ENCODE measurements at places on chromosomes 5 and 9.

DNA sequence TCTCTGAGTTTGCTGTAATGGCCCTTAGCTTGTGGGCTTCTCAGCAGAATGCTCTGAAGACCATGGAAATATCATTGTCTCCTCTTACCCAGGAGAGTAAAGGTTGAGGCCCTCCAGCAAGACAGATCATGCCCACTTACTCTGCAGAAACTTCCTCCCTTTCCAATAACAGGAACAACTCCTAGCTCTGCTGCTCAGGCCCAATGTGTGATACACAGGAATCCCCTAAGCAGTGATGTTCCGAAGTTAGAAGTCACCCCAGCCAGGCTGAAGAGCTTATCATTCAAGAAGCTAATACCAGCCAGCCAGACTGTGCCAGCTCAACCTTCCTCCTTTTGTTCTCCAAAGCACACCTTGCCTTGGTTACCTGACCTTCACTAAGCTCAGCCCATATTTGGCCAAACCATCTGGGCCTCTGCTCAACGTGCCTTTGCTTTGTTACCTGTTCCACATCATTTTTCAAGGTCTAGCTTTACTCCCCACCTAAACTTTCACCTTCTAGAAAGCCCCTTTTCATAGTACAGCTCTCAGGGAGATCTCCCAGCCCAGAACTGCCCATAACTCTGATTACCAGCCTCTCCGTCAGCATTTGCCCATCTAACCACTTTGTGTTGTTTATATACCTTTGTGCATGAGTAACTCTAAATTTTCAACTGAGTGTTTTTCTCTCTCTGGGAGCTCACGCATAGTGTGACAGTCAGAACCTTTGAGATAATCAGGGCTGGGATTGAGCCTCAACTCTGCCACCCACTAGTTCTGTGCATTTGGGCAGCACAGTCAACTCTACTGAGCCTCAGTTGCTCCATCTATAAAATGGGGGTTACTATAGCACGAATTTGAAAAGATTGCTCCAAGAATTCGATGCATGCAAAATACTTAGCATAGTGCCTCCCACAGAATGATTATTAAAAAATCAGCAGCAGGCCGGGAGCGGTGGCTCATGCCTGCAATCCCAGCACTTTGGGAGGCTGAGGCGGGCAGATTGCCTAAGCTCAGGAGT, 107.6 kb upstream of the CPEB4 start:
- no peak for DNase-seq

DNA sequence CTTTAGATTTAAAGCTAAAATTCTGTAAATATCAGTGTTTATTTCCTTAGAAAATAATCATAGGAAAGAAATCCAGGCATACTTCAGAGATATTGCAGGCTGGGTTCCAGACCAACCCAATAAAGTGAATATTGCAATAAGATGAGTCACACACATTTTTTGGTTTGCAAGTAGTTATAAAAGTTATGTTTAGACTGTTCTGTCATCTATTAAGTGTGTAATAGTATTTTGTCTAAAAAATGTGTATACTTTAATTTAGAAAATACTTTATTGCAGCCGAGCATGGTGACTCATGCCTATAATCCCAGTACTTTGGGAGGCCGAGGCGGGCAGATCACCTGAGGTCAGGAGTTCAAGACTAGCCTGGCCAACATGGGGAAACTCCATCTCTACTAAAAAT, 6.9 kb upstream of the RIC1 start:
- DNase-seq: no peak

DNA sequence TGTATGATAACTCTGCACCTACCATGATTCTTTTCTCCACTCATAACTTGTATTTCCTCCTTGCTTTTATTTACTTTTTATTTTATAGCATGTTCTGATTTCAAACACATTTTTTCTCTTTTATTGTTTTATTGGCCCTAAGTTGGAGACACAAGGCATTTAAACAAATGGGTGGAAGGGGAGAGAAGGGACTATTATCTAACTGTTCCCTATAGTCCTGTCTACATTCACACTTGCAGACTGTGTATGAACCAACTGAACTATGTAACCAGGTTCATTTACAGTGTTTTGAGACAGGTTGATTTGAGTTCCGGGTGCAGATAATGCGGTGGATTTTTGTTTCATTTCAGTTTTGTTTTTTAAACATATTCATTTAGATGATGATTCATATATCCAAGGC, 830.6 kb upstream of the SEMA6A start:
- no peak for DNase-seq

DNA sequence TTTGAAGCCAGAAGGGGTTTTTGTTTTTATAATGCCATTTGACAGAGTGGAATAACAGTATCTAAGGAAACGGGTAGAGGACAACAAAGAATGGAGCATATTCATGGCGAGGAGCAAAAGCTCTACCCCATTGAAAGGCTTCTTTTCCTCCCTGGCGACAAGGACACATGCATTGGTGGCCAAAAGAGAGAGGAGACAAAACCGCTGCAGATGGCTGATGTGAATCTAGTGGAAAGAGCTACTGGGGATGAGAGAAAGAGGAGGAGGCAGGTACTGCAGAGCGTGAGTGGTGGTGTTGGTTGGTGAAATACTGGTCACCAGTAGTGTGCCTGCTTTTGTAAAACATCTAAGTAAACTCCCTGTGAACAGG, 491 bp downstream of the APC start:
- peak; percentile 25 for DNase-seq

GRCh38 chr9:35675732-35676392, 2.1 kb downstream of the CA9 start:
- DNase-seq: peak; percentile 85

DNA sequence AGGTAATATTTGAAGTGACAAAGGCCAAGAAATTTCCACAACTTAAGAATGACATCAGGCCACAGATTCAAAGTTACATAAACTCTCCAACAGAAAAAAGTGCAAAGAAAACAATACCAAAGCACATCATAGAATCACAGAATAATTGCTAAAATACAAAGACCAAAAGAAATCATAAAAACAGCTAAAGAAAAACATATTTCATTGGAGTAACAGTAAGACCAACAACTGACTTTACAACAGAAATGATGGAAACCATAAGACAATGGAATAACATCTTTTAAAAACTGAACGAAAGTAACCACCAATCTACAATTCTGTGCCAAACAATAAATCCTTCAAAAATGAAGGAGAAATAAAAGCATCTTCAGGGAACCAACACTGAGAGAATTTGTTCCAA, 38.3 kb downstream of the ZDHHC21 start:
- no peak for DNase-seq

DNA sequence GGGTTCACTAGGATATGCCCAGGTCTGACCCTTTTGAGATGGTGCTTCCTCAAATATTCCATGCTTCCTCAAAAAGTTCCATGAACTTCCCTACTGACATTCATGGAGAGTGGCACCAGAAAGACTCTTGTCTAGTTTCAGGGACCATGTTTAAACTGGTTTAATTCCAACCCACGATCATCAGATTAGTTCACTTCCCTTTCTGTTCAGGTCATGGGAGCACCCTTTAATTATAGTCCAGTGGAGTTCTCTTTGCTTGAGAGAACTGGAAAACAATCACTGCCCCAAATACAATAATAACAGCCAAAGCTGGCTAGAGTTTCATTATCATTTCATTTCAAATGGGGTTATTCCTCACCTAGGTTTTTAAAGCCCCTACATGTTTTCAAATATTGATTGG, 9.7 kb upstream of the ERBIN start:
- no peak for DNase-seq

DNA sequence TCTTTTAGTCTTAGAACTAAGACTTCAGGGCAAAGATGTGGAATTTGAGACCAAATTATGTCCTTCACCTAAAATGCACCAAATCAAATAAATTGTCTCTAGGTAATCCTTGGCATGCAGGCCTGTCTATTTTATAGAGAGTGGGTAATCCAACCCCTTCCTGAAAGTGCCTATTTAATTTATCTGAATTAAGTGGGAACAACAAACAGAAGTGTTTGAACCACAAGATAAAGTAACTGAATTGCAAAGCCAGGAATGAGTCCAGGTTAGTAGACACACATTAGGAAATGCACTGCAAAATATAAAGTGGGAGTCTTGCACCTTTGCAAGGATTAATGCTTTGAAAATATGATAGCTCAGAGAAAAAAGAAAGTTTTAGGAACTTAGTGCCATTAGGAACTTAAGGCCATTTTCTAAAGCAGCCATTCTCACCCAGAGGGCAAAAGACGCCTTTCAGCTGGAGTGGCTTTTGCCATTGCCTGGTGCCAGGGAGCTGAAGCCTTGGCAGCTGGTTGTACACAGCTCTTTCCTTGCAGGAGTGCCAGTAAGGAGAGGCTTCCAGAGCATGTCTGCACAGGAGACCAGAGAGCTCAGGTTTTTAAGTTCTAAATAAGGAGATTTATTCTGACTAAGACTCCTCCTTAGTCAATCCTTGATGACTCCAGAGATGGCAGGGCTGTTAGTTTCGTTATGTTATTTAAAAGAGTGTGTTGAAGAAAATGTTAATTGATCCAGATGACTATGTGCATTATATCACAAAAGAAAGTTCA, 151.7 kb upstream of the ELL2 start:
- peak; percentile 23 for DNase-seq

DNA sequence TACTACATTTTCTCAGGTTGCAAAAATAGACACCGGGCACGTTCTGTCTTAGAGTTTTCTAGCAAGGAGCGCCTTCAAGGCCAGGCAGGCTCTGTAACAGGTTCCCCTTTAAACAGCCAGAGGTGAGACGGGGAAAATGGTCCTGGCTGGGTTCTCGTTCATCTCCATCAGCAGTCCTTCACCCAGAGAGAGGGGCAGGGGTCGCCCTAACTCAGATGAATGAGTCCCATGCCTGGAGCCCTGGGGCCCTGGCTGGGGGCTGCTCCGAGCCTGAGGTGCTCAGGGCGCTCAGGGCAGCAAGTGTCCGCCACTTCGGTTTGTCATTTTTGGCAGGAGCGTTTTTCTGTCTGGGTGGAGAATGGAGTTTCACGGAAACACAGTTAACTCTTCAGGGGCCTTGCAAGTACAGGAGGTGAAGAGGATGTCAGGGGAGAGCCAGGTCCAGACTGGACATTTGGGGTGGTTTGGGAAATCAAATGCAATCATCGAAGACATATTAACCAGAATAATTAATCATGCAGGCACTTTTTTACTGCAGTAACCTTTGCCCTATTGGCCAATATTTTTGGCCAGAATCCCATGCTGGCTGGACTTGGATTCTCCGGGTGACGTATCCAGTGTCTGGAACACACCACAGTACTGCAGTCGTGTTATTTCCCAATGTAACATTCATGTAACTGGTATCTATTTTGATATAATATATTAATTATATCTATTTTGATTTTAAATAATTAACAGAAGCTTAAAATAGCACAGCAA, 2.9 kb downstream of the NTNG2 start:
- no peak for DNase-seq

- peak; percentile 40 for DNase-seq
Observed at GRCh38 chr5:135135530-135136226, 101.7 kb upstream of the PITX1 start.

DNA sequence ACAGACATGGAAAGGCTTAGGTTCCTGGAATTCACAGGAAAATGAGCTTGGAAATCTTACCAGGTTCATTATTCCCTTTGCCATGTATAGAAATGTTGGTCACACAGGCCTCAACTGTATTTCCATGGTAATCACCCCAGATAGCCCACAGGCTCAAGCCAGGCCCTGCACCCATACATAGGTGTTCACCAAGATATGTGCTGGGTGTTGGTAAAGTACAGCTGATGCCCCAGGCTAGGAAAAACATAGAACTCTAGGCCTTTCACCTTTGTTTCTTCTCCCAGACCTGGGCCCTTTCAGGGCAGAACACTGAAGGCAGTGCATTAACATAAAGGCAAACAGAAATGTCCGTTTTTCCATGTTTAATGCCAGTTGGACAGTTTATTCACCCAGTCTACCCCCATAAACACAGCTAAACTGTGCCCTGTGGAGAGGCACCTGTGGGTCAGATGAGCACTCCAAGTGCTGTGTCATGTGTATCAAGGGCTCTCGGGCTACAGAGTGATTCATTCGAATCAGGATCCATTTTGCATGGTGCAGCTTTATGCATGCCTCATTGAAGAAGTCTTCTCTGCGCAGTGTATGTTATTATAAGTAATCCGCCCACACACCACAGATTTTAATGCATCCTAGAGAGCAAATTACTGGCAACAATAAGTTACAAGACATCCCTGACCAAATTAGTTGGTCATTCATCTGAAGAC, 93.4 kb upstream of the SLC30A5 start:
- no peak for DNase-seq

GRCh38 chr5:44389090-44389822, at the start of gene FGF10:
FGF10 (minus strand) TSS chr5:44389420; CDS start chr5:44388682, 738 bp downstream.
- DNase-seq: peak; percentile 82

DNA sequence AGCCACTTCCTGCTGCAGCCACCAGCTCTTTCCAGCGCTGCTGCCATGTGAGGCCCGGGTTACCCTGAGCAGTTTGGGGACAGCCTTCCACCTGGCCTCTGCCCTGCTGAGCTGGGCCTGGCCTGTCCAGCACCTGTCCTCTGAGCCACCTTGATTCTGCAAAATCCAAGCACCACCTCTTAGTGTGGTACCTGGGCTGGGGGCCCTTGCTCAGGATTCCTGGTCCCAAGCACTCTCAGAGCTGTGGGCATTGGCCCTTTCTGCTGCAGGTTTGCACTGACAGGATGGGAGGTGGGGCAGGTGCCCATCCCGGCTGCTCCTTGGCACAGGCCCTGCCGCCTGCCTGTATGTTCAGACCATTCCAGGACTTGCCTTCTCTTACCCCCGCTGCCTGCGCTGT, 309.2 kb upstream of the IRX4 start:
- no peak for DNase-seq

GRCh38 chr9:70510157-70510770, 95.8 kb upstream of the KLF9 start:
- no peak for DNase-seq

DNA sequence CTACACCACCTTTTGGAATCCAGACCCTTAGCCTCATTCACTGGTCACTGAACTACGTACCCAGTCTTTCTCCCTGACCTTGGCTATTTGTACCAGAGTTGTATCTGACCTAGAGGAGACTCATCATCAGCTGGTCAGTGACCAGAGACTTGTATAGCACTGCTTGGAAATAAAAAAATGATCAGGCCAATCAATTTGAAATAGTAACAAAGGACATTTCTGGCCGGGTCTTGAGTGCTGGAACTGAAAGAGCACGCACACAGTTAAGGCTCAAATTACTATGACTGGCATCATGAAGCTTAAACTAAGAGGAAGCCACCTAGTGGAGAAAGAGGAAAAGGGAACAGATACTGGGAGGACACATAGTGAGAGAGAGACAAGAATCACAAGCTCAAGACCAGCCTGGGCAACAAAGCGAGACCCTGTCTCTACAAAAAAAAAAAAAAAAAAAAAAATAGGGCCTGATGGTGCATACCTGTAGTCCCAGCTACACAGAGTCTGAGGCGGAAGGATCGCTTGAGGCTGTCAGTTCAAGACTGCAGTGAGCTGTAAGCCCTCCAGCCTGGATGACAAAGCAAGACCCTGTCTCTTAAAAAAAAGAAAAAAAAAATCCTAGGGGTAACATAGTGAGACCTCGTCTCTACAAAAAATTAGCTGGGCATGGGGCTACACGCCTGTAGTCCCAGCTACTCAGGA, 12.8 kb upstream of the SRP19 start:
- DNase-seq: no peak

GRCh38 chr5:162096448-162096847, 28.9 kb downstream of the GABRG2 start:
- DNase-seq: no peak

Measured in right hindlimb (tissue), 1 donor.